Aorta (tissue), 5 donors: ENCODE measurements at places on chromosomes 3 and 15.

DNA sequence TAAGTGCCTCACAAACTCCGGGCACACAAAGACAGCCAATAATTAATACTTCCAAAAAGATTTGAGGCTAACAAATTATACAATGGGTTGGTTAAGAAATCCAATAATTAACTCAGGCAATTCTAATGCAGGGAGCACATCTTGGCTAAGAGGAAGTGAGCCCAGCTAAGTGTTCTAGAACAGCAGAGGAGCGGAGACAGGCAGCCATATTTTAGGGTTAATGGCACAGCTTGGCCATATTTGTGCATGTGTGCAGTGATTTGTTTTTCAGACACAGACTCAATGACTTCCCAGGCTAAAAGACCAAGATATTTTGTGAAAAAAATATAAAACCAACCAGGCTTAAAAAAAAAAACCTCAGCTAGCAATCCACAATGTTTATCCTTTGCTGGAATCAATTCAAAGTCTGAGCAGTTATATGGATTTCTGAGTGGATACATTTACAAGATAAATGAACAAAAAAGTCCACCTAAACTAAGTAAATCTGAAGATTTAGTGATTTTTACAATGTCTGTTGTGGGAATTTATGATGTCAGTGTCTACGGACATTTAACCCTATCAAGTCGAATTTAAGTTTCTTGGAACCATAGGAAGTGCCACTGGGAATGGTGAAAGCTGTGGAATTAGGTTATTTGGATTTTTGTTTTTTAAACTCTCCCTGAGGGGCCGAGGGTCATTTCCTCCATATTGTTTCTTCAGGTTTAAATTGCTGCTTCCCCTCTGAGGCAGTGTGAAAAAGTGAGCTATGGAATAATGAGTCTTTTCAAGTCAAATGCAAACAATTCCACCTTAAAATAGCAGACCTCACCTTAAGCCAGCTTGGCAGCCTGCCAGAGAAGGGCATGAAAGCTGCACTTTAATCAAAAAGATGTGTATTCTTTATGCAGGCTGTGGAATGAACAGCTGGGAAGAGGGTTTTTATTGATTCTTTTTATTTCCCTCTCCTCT is 413.7 kb upstream of the TBL1XR1 start:
- no peak overlapping the region for H3K4me3 ChIP-seq
- no peak for DNase-seq
- H3K27ac ChIP-seq: no peak overlapping the region
- no peaks in the 10 kb centered on the region for H3K27me3 ChIP-seq
- no peaks in the 10 kb centered on the region for H3K36me3 ChIP-seq

DNA sequence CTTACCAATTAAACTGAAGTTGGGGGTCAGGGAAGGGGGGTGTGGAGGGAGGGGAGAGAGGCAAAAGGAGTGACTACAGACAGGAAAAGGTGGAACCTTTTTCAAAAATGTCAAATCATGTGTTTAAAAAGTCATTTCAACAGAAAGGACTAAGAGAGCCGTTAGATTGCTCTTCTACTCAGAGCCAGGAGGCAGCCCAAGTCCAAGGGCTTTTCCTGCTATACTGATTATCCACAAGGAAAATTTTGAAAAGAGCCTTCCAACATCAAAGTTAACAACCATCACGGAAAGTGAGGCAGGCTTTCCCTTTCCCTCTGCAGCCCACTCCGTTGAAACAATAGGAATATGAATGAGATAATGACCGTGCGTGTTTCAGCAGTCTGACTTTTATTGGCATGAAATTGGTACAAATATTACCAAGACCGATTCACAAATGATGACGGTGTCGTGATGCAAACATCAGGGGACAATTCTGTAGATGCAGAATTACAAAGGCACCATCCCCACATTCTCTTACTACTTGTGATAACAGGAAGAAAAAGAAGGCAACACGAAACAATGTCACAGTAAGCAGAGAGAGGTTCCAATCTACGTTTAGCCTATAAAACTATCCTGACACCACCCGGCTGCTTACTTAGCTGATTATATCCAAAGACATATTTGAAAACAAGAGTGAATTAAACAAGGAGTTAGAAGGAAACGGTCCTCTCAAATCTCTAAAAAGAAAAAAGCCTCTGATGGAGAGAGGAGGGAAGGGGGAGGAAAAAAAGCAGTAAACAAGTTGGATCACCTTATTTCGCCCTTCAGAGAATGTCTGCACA is 453.7 kb downstream of the FOXP1 start:
- no peaks in the 10 kb centered on the region for H3K36me3 ChIP-seq
- H3K27me3 ChIP-seq: no peaks in the 10 kb centered on the region
- peak overlapping the region; percentile 99 for H3K27ac ChIP-seq
- H3K4me3 ChIP-seq: peak overlapping the region; percentile 89

DNA sequence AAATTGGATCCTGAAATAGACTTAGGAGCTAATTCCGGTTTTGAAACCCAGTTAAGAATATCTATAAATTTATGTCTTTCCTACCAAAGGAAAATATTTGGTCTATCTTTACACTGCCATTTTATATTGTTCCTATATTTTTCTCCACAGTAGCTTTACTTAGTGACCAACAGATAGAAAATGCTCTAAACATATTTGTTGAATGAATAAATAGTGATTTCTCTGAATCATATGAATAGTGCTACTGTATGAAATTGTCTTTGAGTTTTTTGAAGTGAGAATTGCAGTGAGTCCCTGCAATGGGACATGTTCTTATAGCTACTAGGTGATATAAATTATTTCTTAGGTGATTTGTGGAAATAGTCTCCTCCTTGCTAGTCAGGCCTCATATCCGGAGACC is 18.5 kb upstream of the EID1 start:
- H3K36me3 ChIP-seq: peaks cover 2% of the 10 kb centered on the region
- no peaks in the 10 kb centered on the region for H3K27me3 ChIP-seq
- no peak overlapping the region for H3K4me3 ChIP-seq
- no peak overlapping the region for H3K27ac ChIP-seq
- no peak for DNase-seq
- H3K4me1 ChIP-seq: peaks cover 5% of the 10 kb centered on the region

DNA sequence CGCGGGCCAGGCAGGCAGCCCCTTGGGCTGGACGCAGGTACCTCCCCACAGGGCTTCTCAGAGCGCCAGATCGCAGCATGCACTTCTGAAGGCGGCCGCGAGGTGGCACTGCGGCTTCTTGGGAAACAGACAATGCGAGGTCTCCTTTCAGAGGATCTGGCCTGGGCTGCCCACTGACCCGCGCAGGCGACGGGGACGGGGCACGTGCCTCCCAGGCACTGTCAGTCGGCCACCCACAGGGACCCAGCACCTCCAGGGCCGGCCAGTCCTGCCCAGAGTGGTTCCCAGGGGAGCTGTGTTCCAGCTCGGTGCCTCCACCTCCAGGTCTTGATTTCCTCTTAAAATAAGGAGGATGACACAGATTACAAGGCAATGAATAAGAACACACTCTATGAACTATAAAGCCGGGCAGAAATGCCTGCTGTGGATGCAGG is 24.4 kb upstream of the TXNRD3 start:
- peak; percentile 85 for DNase-seq
- H3K27me3 ChIP-seq: no peaks in the 10 kb centered on the region
- no peak overlapping the region for H3K4me3 ChIP-seq
- no peaks in the 10 kb centered on the region for H3K4me1 ChIP-seq
- no peaks in the 10 kb centered on the region for H3K36me3 ChIP-seq

GRCh38 chr3:21310161-21310560 is 440.8 kb downstream of the ZNF385D start:
- H3K27me3 ChIP-seq: no peaks in the 10 kb centered on the region
- H3K4me3 ChIP-seq: no peak overlapping the region
- DNase-seq: no peak
- H3K27ac ChIP-seq: no peak overlapping the region

DNA sequence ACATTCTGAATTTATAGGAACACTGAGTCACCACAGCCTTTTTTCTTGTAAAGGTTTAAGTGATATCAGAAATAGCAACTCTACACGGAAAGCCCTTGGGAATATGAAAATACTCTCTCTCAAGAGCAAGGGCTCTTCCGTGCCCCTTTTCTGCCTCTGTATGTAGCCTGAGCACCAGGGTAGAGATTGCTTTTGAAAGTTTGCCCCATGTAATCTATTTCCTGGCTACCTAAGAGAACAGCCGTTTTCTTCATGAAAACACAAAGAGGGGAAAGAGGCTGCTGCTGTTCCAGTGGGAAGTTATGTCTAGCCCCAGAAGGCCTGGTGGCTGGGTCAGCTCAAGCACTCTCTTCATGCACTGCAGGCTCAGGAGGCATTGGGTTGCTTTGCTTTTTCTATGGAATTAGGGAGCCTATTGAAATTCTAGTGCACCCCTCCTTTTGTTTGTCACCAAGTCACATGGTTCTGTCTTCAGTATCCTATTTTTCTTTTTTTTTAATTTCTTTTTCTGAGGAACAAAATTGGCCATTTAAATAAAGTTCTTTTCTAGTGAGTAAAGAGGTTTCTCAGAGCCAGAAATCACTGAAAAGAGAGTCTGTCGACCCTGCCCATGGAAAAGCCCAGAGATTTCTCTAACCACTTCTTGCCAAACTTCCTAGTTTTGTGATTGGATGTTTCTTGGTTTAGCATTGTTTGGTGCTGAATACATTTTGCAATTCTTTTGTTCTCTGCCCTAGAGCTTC is 39.5 kb downstream of the TIGIT start:
- no peak for DNase-seq
- H3K36me3 ChIP-seq: no peaks in the 10 kb centered on the region
- no peaks in the 10 kb centered on the region for H3K27me3 ChIP-seq
- H3K4me3 ChIP-seq: no peak overlapping the region
- no peak overlapping the region for H3K27ac ChIP-seq

GRCh38 chr15:96790004-96790403 is 459.5 kb downstream of the NR2F2 start:
- no peaks in the 10 kb centered on the region for H3K4me1 ChIP-seq
- DNase-seq: no peak
- H3K4me3 ChIP-seq: no peak overlapping the region

- H3K36me3 ChIP-seq: no peaks in the 10 kb centered on the region
- no peak overlapping the region for H3K27ac ChIP-seq
- H3K4me1 ChIP-seq: no peaks in the 10 kb centered on the region
- DNase-seq: no peak
- no peak overlapping the region for H3K4me3 ChIP-seq
Measured at GRCh38 chr3:160140756-160141155, 84.5 kb upstream of the C3orf80 start.
